ENCODE measurements at places on chromosomes 6 and 20. TPM values are rescaled to one million over a fixed set of nuclear protein-coding genes. Genes with fewer than 3 reads are reported as not detected.

PPP1R3G gene
- total RNA-seq, result 1.7 TPM

SLC26A8 gene
- total RNA-seq, result not detected

SHLD1 gene
- total RNA-seq, result 6.7 TPM

PI3 gene
- 2.3 TPM for total RNA-seq

BANF2 gene
- total RNA-seq, result not detected

DSE gene
- 15.9 TPM for total RNA-seq

TMEM170B gene
- 1.3 TPM for total RNA-seq

BPI gene
- not detected for total RNA-seq

CD83 gene
- total RNA-seq, result 1.9 TPM

PRR18 gene
- total RNA-seq, result 0.07 TPM

TMC2 gene
- not detected for total RNA-seq

EBF4 gene
- 3.5 TPM for total RNA-seq

TXLNB gene
- not detected for total RNA-seq

RGS17 gene
- 5.9 TPM for total RNA-seq

IRF4 gene
- total RNA-seq, result 0.32 TPM

BPIFB4 gene
- not detected for total RNA-seq

PNISR gene
- total RNA-seq, result 25.9 TPM

COL11A2 gene
- 0.72 TPM for total RNA-seq

FILIP1 gene
- total RNA-seq, result 0.28 TPM
